NCI-H187 treated with DMSO at 0.1 percent for 48 hours (cell line): ENCODE measurements at places on chromosomes 3 and 15.

DNA sequence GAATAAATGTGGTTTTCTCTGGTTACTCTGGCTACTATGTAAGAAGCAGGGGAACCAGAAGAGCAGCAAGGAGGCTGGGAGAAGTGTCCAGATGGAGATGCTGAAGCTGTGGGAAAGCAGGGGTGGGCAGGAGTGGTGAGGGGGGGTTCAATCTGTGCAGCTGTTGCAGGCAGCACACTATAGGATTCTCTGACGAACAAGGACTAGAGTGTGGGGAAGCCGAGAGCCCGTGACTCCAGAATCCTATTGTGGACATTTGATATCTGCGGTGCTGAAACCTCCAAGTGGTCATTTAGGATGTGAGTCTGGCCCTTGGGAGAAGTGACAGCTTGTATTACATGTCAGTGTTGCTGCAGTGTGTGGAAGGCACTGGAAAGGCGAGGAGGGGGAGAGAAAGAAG lies 60.5 kb downstream of the GABRB3 start:
- no peak for DNase-seq

DNA sequence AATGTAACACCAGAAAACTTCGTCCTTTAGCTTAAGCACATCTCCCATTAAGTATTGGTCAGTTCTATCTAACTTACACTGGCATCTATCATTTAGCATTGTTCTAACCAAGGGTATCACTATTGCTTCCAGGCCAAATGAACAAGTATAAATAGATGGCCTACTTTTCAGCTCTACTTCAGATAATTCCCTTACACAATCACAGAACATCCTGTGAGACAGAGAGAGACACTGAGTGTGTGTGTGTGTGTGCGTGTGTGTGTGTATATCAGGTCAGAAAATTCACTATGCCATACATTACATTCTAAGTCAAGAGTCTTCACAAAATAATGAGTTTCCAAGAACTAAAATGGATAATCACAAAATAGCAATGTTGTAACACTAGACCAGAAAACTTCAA lies 39.1 kb downstream of the SCAPER start:
- DNase-seq = no peak

- DNase-seq = no peak
Measured at GRCh38 chr3:177396733-177397132, 199.5 kb upstream of the TBL1XR1 start.

- no peak for DNase-seq
Measured at GRCh38 chr3:129738172-129738571, 131.7 kb upstream of the PLXND1 start.

- DNase-seq = no peak
Measured at GRCh38 chr3:160265088-160265487, 39.9 kb downstream of the C3orf80 start.

DNA sequence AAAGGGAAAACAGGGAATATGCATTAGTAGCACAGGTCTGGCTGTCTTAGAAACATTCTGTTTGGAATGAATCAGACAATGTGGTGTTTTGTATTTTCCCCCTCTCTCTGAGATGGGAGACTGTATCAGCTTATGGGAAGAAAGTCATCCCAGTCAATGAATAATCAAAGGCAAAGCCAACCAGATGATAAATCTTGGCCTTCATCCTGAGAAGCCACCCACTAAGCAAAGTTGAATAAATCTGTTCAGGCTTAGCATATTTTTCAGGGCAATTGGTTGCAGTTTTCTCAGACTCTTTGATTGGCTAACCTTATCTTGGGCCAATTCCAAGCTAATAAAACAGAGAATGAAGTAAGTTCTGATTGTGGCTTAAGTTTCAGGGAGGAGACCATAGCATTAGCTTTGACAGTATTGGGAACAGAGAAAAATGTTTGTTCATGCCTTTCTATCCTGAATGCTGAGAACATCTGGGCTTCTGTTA lies 63.6 kb upstream of the ARL8B start:
- DNase-seq = no peak

DNA sequence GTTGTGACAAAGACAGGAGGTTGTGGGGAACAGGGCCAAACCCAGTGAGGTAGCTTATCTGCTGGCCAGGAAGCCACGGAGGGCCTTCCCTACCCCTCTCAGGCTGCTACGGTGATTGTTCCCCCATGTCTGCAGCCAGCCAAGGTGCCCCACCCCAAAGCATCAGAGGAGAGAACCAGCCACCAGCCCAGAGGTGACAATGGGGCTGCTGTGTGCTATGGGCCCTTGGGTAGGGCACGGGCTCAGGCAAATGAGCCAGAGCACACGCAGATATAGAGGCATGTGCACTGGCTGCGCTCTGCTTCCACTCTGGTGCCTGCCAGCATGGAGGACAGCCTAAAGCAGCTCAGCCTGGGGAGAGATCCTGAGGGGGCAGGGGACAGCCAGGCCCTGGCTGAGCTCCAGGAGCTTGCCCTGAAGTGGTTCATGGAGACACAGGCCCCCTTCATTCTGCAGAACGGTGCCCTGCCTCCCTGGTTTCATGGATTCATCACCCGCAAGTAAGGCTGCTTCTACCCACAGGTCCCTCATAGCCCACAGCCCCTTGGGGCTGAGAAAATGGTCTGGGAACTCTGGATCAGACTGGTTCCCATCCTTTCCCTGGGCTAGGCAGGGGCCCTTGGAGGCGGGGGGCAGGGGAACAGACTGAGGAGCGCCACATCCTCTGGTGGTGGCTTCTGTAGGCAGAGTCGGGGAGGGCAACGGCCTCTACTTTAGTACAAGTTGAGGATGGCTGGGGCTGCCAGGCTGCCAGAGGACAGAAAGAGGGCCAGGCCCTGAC lies at the start of gene SH2D7:
SH2D7 (plus strand) TSS at position 301 of the 781 bp plus-strand sequence; CDS start at position 325, 24 bp downstream.
- DNase-seq = no peak

DNA sequence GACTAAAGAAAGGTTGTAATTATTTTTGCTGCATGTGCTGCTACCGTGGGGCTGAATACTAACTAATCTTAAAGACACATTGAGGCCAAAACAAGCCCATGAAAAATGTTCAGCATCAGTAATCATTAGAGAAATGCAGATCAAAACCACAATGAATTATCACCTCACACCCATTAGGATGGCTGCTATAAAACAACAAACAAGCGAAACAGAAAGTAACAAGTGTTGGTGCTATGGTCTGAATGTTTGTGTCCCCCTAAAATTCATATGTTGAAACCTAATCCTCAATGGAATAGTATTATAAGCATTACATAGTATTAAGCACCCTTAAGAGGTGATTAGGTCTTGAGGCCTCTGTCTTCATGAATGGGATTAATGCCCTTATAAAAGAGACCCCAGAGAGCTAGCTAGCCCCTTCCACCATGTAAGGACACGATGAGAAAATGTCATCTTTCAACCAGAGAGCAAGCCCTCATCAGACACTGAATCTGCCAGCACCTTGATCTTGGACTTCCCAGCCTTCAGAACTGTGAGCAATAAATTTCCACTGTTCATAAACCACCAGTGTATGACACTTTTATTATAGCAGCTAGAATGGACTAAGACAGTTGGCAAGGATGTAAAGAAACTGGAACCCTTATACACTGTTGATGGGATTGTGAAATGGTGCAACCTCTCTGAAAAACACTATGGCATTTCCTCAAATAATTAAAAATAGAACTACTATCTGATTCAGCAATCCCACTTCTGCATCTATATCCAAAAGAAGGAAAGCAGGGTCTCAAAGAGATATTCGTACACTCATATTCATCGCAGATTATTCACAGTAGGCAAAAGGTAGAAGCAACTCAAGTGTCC lies 76.1 kb downstream of the REC114 start:
- no peak for DNase-seq

- DNase-seq = no peak
Measured at GRCh38 chr3:85662462-85662861, 703.7 kb downstream of the CADM2 start.

DNA sequence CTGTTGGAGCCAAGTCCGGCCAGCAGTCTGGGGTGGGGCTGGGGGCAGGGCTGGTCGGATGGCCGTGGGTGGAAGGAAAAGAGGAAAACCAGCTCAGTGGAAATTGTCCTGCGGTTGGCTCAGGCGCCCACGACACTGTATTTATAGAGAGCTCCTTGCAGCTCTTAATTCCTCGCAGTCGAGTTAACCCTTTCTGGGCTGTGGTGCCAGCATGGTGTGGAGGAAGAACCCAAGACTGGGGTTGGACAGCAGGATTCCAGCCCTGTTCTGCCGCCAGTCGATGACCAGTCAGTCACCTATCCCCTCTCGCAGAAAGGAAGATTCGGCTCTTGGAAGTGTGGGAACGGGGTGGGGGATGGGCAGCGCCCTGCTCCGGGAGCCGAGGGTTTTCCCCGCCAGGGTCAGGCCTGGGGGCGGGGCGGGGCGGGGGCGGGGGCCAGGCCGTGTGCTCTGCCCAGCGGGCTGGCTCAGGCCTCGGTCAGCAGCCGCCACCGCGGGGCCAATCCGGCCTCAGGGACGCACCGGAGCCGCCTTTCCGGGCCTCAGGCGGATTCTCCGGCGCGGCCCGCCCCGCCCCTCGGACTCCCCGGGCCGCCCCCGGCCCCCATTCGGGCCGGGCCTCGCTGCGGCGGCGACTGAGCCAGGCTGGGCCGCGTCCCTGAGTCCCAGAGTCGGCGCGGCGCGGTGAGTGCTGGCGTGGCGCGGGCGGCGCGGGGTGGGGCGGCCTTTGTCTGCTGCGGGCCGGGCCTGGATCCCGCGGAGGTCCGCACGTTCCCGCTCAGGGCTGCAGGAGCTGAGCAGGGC lies at the start of gene CD276:
CD276 (plus strand) TSS at position 607 of the 804 bp plus-strand sequence. CDS start 15,257 bp downstream, outside the sequence.
- no peak for DNase-seq

- DNase-seq = no peak
Measured at GRCh38 chr15:67400890-67401289, 120.0 kb upstream of the C15orf61 start.
